ENCODE measurements at places on chromosomes 12 and 14.

DNA sequence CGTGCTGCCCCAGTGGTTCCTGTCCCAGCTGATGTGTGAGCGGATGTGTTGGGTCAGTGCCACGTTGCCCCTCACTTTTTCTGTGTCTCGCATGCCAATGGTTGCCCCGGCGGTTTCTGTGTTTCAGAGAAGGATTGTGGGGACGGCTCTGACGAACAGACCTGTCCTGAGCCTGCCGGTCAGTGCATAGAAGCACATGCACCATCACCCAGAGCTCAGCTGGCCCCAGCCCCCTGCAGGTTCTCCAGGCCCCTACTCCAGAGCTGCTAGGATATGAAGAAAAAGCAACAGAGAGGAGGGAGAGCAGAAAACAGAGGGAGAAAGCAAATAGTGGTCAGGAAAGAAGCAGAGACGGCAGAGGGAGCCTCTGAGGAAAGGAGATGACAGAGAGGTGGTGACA lies 20.6 kb upstream of the LRP1-AS start:
- DNase-seq = no peak

DNA sequence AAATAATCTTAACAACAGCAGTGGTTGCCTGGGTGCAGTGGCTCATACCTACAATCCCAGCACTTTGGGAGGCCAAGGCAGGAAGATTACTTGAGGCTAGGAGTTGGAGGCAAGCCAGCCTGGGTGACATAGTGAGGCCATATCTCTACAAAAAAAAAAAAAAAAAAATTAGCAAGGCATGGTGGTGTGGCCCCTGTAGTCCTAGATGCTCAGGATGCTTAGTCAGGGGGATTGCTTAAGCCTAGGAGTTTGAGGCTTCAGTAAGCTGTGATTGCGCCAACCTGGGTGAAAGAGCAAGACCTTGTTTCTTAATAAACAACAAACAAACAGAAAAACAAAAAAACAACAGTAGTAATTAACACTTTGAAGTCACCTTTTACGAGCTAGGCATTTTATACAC lies 642 bp upstream of the ACSM4 start:
- DNase-seq = no peak

GRCh38 chr12:50695961-50696360 lies 67.9 kb upstream of the ATF1 start:
- no peak for DNase-seq

DNA sequence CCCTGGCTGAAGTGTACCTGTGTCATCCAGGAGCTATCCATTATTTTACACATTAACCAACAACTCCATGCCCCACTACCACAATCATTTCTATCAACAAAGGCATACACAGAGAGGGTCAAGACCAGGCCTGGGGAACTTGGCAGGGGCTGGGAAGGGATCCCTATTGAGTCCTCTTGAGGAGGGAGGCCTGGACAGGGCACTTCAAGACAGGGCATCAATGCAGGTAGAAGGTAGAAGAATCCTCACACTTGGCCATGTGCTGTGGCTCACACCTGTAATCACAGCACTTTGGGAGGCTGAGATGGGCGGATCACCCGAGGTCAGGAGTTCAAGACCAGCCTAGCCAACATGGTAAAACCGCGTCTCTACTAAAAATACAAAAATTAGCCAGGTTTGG lies 13.4 kb upstream of the ANKRD33 start:
- DNase-seq = no peak

DNA sequence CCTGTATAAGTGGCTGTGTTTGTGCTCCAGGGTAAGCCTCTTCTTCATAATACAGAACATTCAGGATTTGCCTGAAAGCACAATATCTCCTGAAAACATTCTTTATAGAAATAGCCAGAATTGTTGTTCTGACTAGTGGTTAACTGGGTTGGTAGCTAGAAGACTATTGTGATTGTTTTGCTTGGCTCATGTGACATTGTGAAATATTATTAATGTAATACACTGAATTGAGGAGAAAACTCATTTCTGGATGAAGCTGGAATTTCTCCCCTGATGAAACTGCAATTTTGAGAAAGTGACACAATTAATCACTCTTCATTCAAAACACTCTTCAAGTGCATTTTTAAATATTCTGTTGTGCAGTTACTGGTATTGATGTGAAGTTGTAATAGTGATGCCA lies 172.3 kb upstream of the PTPRQ start:
- DNase-seq = no peak

GRCh38 chr12:125111403-125111802 lies 46.2 kb downstream of the AACS start:
- DNase-seq = no peak

GRCh38 chr12:28857369-28857768 lies 291.7 kb upstream of the FAR2 start:
- no peak for DNase-seq

DNA sequence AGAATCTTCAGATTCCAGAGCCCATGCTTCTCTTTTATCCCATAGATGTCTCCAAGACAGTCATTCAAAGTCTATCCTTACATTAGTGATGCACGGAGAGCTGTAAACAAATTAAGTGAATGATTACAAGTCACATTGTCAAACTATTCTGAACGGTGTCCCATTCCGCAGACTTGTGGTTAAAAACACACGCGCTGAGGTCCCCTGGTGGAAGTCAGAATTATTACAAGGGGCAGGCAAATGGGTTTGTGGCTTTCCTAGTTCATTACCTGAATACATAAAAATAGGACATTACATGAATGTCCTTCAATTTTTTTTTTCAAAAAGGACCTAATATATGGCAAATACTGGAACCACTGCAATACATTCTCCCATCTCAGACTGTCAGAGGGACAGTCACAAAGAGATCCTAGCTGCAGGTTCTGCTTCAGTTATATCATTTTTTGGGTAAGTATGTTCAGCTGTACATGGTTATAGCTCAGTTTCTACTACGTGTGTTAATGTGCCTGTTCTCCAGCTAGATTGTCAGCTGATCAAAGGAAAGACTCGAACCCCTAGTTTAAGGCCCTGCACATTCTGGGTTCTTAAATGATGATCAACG lies 53.1 kb upstream of the STON2 start:
- peak; percentile 62 for DNase-seq

All from NCI-H446 (cell line).